Hindlimb muscle (tissue), 1 donor: ENCODE measurements at places on chromosomes 6 and 20. TPM values are rescaled to one million over a fixed set of nuclear protein-coding genes. Genes with fewer than 3 reads are reported as not detected.

DNA sequence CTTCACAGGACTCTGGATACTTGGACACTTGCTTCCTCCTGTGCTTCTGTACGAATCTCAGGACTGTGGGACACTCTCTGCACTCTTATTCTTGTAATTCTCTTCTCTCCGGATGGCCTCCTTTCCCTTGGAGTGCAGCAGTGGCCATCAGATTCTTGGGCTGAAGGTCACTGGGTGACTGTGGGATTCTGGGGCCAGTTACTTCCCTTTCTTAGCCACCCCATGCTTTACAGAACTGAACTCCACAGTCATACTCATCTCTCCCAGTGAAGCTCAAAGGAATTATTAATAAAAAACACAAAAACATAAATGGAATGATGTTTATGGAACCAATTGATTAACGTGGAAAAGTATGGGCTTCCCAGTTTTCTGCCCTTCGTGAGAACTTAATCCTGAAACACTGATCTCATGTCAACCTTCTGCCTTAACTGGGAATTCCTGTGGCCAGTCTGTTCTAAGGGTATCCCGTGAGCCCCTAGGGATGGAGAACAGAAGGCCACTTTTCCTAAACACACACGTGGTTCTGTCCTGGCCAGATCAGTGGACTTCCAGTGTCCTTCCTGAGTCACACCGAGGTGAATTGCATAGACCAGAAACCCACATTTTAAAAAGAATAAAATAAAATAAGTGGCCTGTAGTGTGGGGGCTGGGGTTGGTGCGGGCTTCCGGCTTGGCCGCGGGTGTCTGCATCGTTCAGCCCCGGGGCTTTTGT, 23.6 kb upstream of the HLA-E start:
- no peak for DNase-seq

DNA sequence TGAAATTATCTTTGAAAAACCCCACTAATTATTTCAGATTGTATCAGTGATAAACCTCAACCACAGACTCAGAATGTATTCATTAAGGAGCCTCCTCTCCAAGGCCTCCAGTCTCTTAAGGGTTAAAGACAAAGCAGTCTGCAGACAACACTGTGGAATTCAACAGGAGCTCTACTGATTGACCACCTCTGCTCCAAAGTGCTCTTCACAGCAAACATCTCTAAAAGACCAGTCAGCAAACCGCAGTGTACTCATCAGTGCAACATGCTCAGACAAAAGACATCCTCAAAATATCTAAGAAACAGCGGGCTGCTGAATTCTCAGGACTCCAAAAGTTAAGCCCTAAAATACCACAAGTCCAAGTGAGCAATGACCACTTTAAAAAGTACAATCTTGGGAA, 42.0 kb downstream of the UQCC1 start:
- no peak for DNase-seq

Gene FAM83D
- 7.7 TPM for polyA plus RNA-seq

Gene SLC52A3
- polyA plus RNA-seq: 0.61 TPM
